ENCODE measurements at places on chromosomes 12 and 14.

DNA sequence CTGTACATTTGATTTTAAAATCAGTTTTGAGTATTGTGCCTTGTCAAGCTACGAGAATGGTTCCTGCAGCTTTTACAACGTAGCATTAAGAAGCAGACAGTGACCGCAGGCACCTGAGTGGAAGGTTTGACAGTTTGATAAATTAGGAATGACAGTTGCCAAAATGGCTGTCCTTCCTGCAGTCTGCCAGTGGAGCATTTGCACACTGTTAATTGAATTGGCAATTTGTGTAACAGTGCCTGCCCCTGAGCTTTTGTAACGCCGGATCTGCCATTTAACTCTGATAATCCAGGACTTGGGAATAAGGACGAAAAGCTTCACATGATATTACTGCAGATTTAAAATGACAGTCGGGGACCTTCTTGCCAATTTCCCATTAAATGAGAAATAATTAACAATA, 385.3 kb downstream of the NPAS3 start:
- no peak for DNase-seq

- DNase-seq: no peak
These were observed 23.0 kb downstream of the AICDA start for GRCh38 chr12:8589679-8590078.

GRCh38 chr12:78403681-78404080, 460.9 kb upstream of the SYT1 start:
- no peak for DNase-seq

GRCh38 chr14:74492776-74493342, at the start of gene NPC2:
TSS of gene NPC2 (minus strand) at chr14:74493305. CDS start at chr14:74493274, 31 bp downstream.
- DNase-seq: no peak

DNA sequence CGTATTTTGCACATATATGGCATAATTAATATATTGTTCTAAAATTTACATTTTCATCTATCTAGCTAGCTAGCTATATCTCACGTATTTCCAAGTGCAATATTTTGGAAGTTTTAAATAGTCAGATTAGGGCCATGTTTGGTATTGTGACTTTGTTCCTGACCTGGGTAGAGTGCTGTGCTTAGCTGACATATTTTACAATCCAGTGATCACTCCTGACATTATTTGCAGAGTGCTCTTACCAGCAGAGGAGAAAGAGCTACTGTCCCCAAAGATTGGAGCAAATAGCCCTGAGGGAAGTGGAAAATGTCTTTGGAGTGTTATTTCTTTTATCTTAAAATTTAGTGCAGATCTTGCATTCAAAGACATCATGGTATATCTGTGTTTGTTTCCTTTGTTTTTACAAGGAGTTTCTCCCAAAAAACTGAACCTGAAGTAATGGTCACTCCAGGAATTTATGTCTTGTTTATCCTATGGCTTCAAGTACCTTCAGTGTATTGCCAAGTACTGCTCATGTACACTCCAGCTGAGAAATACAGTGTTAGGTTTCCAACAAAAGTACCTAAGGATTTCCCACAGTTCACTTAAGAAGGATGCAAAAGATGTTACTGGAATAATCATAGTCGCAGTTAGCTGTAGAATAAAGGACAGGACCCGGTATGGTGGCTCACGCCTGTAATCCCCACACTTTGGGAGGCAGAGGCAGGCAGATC, 49.4 kb upstream of the PSMA6 start:
- DNase-seq: no peak

- no peak for DNase-seq
These were observed 525.8 kb downstream of the FSCB start for GRCh38 chr14:43981135-43981768.

GRCh38 chr12:75509621-75510020, 1.8 kb downstream of the KRR1 start:
- no peak for DNase-seq

- DNase-seq: no peak
These were observed 12.0 kb downstream of the C2CD5 start for GRCh38 chr12:22532317-22532716.

DNA sequence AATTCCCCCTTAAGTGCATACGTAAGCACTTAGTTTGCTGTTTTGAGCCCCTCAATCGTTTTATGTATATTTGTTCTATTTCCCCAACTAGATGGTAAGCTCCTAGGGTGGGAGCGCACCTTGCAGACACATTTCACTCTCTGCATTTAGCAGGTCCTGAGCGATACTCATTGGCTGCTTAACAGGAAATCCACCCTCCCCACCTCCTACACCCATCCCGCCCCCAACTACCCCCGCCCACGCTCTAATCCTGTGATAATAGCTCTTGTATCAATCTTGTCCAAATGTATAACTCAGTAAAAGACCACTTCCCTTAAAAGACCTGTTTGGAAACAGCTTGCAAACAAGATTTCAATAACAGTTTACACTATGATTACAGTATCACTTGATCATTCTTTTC, 8.1 kb downstream of the LPAR5 start:
- DNase-seq: no peak

DNA sequence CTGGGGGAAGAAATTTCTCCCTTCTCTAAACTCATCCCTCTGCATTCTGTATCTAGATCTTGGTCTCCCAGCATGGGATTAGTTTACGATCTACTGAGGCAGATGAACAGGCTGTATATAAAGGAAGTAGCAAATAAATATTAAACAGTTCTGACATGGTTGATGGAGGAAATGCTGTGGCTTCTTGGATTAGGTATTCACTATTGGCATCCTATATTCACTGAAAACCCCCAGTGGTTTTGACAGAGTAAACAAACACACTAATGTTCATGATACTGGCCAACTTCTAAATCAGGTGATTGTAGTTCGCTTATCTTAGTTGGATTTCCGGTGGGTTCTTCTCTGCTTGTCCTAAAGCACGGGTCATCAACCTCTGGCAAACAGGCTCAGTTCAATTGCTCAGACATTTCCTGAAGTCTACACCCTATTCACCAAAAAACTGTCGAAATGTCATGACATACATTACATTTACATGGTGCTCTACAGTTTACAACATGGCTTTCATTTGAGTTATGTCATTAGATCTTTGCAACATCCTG, 433.9 kb downstream of the EGLN3 start:
- no peak for DNase-seq

- DNase-seq: no peak
These were observed 23.9 kb upstream of the SMOC1 start for GRCh38 chr14:69855180-69855832.

DNA sequence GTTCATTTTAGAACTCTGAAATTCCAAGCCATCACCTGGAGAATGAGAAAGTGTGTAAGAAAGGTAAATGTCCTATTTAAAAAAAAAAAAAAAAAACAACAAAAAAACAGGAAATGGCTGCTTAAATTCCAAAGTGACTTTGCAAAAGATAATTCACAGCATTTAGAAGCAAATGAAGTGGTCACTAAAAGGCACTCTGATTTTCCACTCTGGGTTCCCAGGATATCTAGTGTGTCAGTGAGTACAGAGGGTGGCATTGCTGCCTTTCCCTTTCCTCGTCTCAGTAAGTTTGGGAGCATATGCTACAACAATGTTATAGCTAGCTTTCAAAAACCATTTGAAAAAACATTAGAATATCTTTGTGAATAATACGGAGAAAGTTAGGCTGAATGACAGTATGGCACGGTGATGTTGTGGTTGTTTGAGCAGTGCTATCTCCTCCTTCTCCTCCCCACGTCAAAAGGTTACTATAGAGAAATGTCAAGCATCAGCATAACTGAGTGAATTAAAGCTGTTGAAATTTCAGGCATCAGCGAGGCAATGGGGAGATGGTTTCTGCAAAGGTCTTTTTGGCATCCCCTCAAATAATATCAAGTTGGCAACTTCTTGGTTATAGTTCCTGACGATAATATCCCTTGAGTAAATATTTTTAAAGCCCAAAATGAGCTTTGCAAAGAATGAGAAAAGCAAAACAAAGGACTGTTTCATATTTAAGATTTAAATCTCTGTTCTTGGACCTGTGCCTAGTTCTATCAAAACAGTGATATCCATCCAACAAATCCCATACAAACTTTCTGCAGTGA, 164.5 kb upstream of the E2F7 start:
- DNase-seq: no peak

- DNase-seq: no peak
These were observed 62.1 kb upstream of the MAP1LC3B2 start for GRCh38 chr12:116497051-116497591.

DNA sequence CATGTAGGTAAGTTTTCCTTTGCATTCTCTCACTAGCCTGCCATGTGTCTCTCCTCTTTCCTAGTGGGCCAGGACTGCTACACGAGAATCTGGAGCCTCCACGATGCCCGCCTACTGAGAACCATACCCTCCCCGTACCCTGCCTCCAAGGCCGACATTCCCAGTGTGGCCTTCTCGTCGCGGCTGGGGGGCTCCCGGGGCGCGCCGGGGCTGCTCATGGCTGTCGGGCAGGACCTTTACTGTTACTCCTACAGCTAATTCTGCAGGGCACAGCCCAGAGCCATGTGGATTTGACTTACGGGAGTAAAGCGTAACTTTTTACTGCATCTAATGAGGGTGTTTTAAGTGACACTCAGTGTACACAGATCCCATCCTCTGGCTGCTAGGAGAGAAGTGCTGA, 32.3 kb downstream of the DCAF4 start:
- DNase-seq: no peak

DNA sequence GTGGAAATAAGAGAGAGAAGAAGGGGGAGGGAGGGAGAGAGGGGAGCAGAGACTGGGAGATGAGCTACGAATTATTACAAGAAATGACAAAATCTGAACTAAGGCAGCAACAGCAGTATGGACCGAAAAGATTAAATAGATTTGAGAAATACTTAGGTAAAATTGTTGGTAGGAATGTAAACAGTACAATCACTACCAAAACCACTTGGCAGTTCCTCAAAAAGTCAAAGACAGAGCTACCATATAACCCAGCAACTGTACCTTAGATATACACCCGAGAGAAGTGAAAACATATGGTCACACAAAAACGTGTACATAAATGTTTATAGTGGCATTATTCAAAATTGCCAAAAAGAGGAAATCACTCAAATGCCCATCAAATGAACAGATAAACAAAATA, 14.1 kb downstream of the KRAS start:
- no peak for DNase-seq

DNA sequence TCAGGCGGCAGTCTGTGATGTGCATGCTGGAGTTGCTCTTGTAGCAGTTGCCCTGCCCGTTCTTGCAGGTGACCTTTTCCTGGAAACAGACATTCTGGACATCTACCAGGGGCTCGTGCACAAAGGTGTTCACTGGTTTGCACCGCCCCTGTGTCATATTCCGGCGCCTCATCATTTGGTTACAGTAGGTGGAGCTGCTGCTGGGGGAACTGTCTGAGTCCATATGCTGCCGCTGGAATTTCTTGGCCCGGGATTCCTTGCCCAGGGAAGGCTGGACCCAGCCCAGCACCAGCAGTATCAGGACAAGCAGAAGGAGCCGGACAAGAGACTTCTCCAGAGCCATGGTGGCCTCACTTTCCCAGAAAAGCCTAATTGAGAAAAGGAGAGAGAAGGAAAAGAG, 918 bp downstream of the RNASE1 start:
- DNase-seq: peak; percentile 72

DNA sequence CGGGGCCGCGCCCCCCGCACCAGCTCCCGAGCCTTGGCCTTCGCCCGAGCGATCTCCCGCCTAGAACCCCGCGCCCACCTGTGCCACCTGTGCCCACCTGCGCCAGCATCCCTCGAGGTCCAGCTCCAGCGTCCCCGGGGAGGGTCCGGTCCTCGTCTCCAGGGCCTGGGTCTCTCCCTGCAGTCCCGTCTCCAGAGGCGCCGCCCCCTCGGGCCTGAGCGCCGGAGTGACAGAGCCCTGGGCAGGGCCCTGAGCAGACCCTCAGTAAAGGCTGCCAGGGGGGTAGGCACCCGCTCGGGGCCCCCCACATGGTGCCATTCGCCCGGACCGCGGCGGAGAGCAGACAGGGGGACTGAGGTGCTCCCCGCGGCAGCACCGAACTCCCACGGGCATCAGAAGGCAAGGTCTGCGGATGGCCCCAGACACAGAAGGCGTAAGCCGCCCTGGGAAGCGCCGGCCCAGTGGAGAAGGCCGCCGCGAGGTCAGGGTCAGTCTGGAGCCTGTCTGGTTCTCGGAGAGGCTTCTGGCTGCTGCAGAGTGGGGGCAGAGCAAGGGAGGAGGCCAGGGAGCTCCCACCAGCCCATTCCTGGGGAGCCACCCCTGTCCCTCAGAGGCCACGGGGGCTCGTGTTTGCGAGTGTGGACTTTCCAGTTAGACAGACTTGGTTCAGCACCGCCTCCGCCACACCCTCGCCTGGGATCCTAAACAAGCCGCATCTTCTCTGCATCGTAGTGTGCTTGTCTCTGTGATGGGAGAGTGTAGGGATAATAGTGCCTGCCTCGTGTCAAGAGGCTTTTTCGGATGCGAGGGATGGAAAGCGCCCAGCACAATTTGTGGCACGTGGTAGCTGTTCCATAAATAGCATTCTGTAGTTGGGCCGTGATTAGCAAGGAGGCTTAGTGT, 1.1 kb upstream of the PPP1R13B start:
- DNase-seq: peak; percentile 16

- no peak for DNase-seq
These were observed 32.4 kb downstream of the C14orf132 start for GRCh38 chr14:96071561-96071960.

GRCh38 chr14:93318927-93319326, 13.9 kb downstream of the BTBD7 start:
- DNase-seq: no peak

- no peak for DNase-seq
These were observed 10.1 kb downstream of the TCL1A start for GRCh38 chr14:95703805-95704204.

- DNase-seq: no peak
These were observed 10.3 kb downstream of the TNS2 start for GRCh38 chr12:53060064-53060720.

- DNase-seq: no peak
These were observed 11.8 kb upstream of the SYNE2 start for GRCh38 chr14:63840981-63841380.

GRCh38 chr12:96233939-96234461, 39.8 kb downstream of the ELK3 start:
- DNase-seq: peak; percentile 89

- no peak for DNase-seq
These were observed at the start of gene AMDHD1 for GRCh38 chr12:95943330-95943842. TSS of gene AMDHD1 (plus strand) at chr12:95943331. CDS start at chr12:95943399, 68 bp downstream.

DNA sequence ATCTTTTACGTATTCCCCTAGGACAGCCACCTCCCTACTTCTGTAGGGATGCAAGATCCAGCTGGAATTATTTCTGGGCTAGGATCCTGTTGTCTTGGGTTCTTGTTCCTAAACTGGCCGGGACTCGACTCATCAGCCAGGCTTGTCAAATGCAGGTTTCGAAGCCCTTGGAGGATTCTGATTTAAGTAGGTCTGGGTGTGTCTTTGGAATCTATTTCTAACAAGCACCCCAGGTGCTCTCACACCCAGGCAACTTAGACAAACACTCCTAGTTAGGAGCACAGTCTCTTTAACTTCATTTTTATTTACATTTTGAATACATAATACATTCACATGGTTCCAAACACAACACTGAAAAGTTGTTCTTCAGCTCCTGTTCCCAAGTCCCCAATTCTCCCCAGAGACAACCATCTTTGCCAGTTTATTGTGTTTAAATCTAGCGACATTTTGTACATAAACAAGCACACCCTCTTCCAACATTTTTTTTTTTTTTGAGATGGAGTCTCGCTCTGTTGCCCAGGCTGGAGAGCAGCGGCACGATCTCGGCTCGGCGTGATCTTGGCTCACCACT, 20.9 kb downstream of the MORN3 start:
- no peak for DNase-seq

GRCh38 chr12:4395818-4396217, 16.3 kb upstream of the FGF23 start:
- no peak for DNase-seq

GRCh38 chr12:124517260-124518050, 50.0 kb downstream of the NCOR2 start:
- peak; percentile 86 for DNase-seq

Measured in pons (tissue), 1 donor.